CD4-positive, alpha-beta T cell treated with Interleukin-12 subunit alpha and Interleukin-12 subunit beta, for 1 hour (primary cell): ENCODE measurements at places on chromosomes 12 and 14.
A peak's percentile ranks its signal among the peaks of the same experiment; 100 is the strongest.

DNA sequence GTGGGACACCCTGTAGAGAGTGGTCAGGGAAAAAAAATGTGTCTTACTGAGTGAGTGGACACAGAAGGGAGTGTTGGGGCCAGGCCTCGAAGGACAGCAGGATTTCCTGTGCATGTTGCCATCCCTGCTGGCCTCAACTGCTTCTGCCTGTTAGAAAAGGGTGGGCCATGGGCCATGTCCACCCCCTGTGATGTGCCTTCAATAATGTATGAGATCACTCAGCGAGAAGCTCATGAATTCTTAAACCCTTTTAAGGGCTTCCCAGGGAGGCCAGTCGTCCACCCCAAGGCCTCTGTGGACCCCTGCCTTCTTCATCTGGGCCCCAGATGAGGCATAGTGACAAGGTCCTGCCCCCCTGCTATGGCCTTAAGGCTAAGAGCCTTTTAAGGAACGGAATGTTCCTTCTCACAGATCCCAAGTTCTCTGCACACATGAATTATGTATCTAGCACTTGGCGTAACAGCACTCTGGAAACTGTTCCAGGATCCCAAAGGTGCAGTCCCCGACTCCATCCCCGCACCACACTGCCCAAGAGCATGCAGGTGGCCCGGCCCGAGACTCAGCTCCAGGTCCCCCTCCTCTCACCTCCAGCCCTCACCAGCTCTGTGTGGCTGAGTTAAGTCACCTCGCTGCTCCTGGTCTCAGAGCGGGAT, 8.9 kb upstream of the C14orf132 start:
- DNase-seq = no peak

DNA sequence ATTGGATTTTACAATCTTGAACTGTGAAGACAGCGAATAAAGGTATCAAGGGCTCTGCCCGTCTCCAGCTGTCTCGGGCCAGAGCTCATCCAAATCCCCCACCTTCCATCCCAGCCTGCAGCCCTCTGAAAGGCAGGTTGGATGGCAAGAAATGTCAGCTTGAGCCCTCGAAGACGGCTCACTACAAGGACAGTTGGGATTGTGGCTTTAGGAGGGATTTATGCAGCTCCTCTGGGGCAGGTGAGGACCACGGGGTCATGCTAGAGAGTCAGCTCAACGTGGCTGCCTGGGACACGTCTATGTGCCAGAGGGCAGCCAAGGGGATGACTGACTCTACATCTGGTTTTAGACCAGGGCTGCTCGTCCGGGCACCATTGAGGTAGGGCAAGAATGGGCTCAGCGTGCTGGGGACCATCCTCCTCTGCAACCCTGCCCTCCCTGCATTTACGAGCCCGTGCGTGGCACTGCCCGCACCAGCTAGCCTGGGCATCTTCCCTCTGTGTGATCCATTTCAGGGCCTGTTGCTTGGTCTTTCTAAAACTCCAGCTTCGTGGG, 16.2 kb downstream of the MVK start:
- no peak for DNase-seq

DNA sequence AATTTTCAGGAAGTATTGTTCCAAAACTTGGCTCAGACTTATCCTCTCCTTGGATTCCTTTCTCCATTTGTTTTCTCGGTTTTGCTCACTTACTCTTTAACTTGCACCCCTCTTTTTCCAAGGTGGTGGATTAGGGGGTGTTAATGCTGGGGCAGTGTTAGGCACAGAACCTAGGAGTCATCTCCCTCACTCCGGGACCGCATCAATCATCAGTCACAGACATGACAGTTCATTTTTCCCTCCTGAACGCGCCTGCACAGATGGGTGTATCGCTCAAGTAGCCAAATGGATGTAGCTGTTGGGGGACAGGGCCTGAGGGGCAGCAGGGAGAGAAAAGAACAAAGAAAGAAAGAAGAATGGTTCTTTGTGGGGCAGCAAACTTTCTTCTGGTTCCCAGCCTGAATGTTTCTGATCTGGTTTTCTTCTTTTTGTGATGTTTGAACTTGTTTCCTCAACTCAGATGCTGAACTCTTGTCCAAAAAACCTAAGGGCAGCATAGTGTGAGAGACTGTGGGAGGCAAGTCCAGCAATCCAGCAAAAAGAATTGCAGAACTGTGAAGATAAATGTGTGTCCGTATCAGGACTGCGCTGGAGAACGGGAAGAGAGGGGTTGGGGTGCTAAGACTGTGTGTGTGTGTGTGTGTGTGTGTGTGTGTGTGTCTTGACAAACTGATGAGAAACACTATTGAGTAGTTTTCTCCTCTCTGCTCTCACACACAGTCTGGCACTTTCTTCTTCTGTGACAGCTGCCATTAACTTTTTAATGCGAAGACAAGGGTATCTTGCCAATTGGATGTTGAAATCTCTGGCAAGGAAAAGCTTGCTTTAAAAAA, 131.1 kb downstream of the FBXL14 start:
- no peak for DNase-seq

DNA sequence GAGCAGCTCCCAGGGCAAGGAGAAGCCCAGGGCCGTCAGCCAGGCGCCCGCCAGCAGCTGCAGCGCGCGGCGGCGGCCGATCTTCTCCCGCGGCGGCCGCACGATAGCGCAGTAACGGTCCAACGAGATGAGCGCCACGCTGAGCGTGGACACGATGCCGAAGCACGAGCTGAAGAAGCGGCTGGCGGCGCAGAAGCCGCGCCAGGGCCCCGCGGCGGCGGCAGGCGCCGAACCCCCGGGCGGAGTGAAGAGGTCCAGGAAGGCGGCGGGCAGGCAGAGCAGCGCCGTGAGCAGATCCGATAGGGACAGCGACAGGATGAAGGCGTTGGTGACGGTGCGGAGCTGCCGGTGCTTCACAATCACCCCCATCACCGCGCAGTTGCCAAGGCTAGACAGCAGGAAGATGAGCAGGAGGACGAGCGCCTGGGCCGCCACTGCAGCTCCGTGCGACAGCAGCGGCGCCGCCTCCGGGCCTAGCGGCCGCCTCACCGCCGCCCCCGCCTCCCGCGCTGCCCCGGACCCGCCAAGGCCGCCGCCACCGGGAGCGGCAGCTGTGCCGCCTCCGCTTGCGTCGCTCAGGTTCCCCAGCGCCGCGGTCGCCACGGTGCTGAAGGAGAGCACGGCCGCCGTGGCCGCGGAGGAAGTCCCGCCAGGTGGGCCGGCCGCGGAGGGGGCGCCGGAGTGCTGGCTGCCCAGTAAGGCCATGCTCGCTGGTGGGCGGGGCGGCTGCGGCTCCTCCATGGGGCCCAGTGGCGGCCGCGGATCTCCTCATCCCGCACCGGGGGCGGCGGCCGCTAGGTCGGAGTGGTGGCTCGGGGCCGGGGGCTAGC, 479 bp downstream of the GPR135 start:
- DNase-seq = peak; percentile 59

DNA sequence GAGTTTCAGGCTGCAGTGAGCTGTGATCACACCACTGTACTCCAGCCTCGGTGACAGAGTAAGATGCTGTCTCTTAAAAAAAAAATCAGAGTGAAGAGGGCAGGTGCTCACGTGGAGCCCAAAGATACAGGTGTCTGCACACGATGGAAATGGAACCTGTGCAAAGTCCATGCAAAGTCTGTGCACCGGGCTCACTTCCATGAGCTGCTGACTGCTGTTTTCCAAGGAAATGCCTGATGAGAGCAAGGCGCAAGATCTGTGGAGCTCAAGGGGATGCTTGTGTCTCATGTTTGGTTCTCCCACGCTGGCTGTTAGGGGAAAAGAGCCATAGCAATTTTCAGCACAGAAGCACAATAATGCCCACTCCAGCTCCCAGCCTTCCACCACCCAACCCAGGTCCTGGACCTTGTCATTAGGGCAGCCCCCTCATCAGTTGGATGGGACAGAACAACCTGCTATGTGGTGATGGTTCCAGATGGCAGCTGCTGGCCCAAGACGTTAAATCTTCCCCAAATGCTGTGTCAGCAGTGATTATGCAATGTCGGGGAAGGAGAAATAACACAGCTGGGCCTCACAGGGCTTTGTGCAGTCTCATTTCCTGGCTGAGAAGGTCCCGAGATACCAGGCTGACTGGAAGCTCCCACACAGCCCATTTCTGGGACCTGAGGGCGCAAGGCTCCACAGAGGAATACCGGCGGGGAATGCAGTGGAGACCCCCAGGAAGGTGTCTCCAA, 27.9 kb upstream of the DICER1 start:
- no peak for DNase-seq

GRCh38 chr12:12613344-12613743, 1.7 kb downstream of the CREBL2 start:
- DNase-seq = no peak

GRCh38 chr14:69281450-69282169, 21.7 kb downstream of the GALNT16 start:
- DNase-seq = no peak

DNA sequence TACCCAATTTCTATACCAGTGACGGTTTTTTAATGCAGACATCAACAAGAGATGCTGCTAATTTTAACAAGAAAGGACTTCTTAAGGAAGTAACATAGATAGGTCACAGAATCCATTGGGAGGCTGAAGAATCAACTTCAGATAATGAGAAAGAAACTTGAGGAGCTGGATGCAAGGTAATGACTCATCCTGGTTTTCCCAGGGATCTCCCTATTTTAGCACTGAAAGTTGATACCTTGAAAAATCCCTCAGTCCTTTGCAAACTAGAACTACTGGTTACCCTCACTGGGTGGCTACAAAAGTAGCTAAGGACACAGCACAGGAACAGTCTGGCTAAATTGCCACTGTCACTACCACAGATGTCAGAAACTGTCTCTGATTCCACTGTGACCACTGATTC, 561.9 kb downstream of the FLRT2 start:
- DNase-seq = no peak

- DNase-seq = no peak
These were observed 41.7 kb downstream of the RPH3A start for GRCh38 chr12:112833267-112833666.

GRCh38 chr14:54667764-54668163, 100.8 kb downstream of the SAMD4A start:
- no peak for DNase-seq

DNA sequence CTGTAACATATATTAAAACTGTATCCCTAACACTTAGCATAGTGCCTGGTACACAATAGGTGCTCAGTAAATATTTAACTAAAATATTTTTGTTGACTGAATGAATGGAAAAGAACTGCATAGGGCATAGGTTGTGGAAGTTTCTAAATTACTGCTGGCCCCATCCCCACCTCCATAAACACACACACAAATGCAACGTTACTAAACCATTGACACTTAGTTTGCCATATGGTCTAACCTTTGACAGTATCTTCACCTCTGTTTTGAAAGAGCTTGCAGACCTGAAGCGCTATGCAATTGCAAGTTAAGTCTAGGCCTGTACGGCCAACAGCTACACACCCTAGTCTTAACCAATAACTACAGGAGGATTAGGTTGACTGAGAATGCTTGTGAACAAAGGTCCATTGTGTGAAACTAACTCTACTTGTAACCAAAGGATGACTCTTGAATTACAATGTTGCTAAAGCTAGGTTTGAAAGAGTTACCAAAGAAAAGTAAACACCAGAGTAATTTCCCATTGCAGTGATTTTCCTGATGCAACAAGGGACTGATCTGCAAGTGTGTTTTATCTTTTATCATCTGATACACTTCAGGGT, 924 bp upstream of the MANSC1 start:
- no peak for DNase-seq

- DNase-seq = no peak
These were observed 451.3 kb downstream of the SNAPC1 start for GRCh38 chr14:62213516-62213915.

DNA sequence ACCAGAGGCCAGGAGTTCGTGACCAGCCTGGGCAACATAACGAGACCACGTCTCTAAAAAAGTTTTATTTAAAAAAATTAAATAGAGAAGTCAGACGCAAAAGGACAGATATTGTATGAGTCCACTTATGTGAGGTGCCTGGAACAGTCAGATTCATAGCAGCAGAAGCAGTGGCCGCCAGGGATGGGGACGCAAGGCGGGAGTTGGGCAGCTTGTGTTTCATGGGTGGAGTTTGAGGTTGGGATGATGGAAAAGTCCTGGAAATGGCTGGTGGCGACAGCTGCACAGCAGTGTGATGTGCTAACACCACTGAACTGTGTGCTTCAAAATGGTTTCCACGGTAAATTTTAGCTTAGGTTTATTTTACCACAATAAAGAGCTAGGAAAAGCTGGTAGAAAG, 57.6 kb upstream of the DDX11 start:
- no peak for DNase-seq

- DNase-seq = no peak
These were observed 471.8 kb downstream of the TMEM117 start for GRCh38 chr12:44307506-44308168.
